NCI-H510A (cell line): ENCODE measurements at places on chromosomes 13 and 19.

DNA sequence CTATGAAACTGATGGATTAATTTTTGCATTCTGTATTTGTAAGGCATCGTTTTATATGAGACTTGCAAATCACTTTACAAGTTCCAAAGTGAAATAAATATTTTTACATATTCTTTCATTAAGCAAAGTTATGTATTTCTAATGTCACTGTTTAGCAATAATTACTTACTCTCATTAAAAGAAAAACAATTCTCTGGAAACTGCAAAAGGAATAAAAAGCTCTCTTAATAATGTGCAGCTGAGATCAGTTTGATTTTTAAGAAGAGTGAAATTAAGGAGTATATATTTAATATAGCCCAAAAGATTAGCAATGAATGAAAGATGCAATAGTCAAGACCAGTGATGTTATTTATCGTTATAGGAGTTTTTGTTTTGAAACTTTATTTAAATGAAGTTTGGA is 155.2 kb downstream of the GPC5 start:
- DNase-seq, result no peak

DNA sequence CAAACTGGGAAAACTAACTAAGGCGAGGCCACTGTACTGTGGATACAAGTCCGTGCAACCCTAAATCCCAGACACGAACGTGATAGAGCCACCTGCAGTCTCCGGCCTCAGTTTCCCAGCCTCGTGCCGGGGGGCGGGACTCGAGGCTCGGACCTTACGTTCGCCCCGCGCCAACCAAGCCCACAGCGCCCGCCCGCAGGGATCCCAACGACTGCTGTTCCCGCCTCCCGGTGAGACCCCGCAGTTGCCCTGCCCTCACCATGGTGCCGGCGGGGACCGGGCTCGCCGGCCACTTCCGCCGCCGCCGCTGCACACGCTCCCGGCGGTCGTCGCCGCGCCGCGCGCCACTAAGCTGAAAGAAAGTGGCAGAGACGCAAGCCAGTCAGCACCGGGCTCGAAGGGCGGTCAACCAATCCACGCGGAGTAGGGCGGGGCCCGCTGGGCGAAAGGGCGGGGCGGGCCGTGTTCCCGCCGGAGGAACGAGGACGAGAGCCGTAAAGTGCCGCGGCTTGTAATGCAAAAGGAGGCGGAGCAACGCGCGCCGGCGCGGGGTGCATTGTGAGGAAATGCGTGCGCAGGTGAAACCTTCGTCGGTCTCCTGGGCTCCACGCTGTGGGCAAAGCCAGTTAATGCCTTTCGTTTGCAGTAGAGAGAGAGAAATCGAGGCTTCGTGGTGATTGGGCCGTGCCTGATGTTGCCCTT is at the start of gene LSM4:
LSM4 (minus strand) TSS at position 318 of the 702 bp plus-strand sequence; CDS start at position 262, 56 bp downstream.
- DNase-seq, result peak; percentile 99

DNA sequence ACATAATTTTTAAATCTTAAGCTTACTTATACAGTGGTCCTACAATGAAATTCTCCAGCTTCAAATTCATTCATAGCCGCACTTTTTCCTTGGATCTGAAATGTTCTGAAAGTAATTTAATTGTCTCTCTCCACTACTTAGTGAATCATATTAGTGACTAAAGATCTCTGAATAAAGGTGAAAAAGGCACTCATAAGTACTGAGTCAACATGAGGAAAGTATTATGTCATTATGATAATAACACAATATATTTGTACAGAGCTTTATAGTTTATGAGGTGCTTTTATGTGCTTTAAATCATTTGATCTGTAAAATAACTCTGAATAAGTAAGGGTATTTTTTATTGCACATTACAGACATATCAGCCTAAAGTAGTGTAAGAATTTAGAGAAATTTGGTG is 628.2 kb upstream of the SLITRK5 start:
- DNase-seq, result no peak

DNA sequence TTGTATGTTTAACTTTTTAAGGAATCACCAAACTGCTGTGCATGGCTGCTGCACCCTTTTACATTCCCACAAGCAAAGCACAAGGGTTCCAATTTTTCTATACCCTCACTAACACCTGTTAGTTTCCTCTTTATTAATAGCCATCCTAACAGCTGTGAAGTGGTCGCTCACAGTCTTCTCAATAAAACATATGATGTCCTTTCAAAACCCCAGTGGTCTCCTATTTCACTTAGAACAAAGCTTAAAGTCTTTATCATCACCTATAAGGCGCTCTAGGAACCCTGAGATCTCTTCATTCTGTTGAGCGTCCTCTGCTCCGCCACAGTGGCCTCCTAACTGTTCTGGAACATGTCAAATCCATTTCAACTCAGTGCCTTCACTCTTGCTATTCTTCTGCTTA is 400.5 kb downstream of the KLF12 start:
- DNase-seq, result no peak

DNA sequence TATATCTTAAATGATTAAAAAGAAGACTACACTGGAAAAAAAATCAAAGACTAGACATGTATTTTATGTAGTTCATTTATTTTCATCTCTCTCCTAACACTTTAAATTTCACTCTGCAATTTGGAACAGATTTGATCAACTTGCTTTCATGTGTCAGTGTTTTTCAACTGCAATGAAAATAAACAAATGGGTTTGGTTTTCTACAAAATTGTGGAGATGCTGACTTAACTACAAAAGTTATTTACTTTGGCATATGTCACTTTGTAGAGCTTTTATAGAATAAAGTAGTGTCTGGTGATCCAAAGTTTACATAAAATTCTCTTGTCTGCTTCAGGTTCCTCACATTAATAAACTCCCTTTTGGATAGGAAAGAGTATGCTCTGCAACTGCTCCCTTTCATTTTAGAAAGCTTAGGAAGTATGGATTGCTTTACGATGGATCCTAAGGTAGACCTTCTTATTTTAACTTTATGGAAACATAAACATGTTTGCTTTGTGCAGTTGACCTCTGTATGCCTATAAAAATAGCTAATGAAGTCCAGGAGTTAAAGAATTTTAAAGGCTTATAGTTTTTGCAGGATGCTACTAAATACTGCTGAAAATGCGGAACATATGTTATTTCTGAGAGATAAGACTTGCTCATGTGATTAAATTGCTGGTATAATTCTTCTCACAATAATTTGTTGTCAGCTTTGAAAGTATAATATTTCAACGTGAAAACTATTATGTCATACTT is 815.9 kb downstream of the PCDH9 start:
- DNase-seq, result no peak

- no peak for DNase-seq
Observed at GRCh38 chr19:48354332-48354992, 9.3 kb downstream of the TMEM143 start.

GRCh38 chr13:28044608-28045007 is 55.8 kb downstream of the FLT3 start:
- no peak for DNase-seq

GRCh38 chr13:47798906-47799305 is 202.2 kb downstream of the SUCLA2 start:
- no peak for DNase-seq

GRCh38 chr13:50671497-50671850 is 172.0 kb downstream of the DLEU7 start:
- no peak for DNase-seq

GRCh38 chr13:97528518-97528917 is 94.5 kb downstream of the RAP2A start:
- no peak for DNase-seq

GRCh38 chr19:4800591-4801081 is 9.1 kb downstream of the FEM1A start:
- DNase-seq, result no peak

GRCh38 chr13:91232716-91233115 is 114.8 kb upstream of the MIR17HG start:
- no peak for DNase-seq

DNA sequence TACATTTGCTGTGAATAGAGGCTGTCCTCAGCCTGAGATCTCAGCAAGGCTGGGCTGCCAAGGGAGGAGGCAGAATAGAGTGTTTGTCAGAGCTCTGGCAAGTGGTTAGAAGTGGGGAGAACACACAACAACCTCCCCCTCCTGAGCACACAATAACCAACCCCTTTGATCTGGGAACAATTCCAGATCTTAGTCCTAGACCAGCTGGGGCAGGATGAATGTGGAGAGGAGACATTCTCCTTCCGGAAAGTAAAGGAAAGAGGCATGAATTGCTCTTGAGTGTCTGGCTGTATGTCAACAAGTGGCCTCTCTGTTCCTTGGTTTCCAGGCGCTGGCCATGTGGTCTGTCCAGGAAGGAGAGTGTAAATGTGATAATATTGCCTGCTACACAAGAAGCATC is 114.9 kb upstream of the TMTC4 start:
- DNase-seq, result peak; percentile 55

GRCh38 chr13:101739382-101740178 is 287.1 kb downstream of the ITGBL1 start:
- DNase-seq, result no peak

DNA sequence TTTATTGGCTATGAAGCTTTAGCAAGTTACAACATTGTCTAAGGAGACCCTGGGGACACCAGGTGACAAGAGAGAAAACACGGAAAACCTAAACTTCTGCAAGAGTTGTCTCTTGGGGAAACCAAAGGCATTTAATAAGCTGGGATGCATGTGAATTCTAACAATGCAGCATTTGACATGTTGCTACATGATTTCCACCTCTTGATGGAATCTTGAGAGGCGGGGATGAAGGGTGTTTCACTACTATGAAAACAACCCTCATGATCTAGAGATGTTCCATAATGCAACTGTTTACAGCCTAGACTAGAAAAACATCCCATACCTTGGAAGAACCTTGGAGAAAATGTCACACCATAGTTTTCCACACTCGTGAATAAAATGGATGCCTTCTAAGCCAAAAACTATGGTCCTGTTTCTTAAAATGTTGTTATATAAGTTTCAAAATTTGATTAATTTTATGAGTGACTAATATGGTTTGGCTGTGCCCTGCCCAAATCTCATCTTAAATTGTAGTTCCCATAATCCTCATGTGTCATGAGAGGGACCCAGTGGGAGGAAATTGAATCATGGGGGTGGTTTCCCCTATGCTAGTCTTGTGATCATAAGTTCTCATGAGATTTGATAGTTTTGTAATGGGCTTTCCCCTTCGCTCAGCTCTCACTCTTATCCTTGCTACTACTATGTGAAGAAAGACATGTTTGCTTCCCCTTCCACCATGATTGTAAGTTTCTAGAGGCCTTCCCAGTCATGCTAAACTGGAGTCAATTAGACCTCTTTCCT is 164.6 kb downstream of the TNFSF13B start:
- no peak for DNase-seq

GRCh38 chr13:96809366-96810096 is 184.7 kb downstream of the OXGR1 start:
- DNase-seq, result no peak
